ENCODE measurements at places on chromosomes 4 and X.

- peak; percentile 92 for DNase-seq
These were observed 135.5 kb downstream of the AFAP1 start for GRCh38 chr4:7803992-7804755.

- no peak for DNase-seq
These were observed 180.3 kb upstream of the MAGEB16 start for GRCh38 chrX:35617836-35618235.

DNA sequence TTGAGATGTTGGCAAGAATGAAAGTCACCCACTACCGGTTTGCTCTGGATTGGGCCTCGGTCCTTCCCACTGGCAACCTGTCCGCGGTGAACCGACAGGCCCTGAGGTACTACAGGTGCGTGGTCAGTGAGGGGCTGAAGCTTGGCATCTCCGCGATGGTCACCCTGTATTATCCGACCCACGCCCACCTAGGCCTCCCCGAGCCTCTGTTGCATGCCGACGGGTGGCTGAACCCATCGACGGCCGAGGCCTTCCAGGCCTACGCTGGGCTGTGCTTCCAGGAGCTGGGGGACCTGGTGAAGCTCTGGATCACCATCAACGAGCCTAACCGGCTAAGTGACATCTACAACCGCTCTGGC, 12.3 kb downstream of the RPL9 start:
- DNase-seq: no peak

- DNase-seq: no peak
These were observed 73.9 kb downstream of the GC start for GRCh38 chr4:71709961-71710360.

GRCh38 chrX:19629541-19629940, 114.2 kb upstream of the MAP3K15 start:
- no peak for DNase-seq

GRCh38 chr4:137638934-137639333, 106.6 kb upstream of the PCDH18 start:
- DNase-seq: no peak
